A549 treated with AZD2906 at 1 μM for 4 hours (cell line): ENCODE measurements at places on chromosomes 4 and X. TPM values are rescaled to one million over a fixed set of nuclear protein-coding genes. Genes with fewer than 3 reads are reported as not detected.

Gene MYOZ2
- total RNA-seq, result not detected in 5 replicates

Gene TASL
- not detected in 5 replicates for total RNA-seq

Gene NDP
- total RNA-seq, result not detected in 5 replicates

Gene SRPX
- 8.4 to 10.7 TPM (median 9.9 TPM) in 5 replicates for total RNA-seq

Gene SYN1
- 0.22 to 0.46 TPM (median 0.29 TPM) in 5 replicates for total RNA-seq

Gene PI4K2B
- total RNA-seq, result 6.5 to 9.1 TPM (median 8.7 TPM) in 5 replicates

Gene TSPAN7
- total RNA-seq, result 2.0 to 3.0 TPM (median 2.7 TPM) in 5 replicates

Gene MBNL3
- total RNA-seq, result 0.07 to 0.15 TPM in 2 of 5 replicates, not detected in the others

Gene MAGEA2
- 0.05 to 0.14 TPM (median 0.13 TPM) in 3 of 5 replicates, not detected in the others for total RNA-seq

Gene DOCK11
- 6.2 to 8.7 TPM (median 7.3 TPM) in 5 replicates for total RNA-seq

Gene FAM241A
- 0.83 to 0.93 TPM (median 0.85 TPM) in 5 replicates for total RNA-seq

Gene LRAT
- 0.07 to 0.09 TPM in 2 of 5 replicates, not detected in the others for total RNA-seq

Gene FLNA
- total RNA-seq, result 1,465 to 1,719 TPM (median 1,545 TPM) in 5 replicates

Gene GCNA
- total RNA-seq, result 1.6 to 1.9 TPM (median 1.7 TPM) in 5 replicates

Gene CLGN
- total RNA-seq, result 4.5 to 6.3 TPM (median 5.0 TPM) in 5 replicates

Gene TLR10
- 0.02 TPM in 1 of 5 replicates, not detected in the others for total RNA-seq

Gene PDLIM3
- total RNA-seq, result 0.10 to 0.26 TPM (median 0.16 TPM) in 5 replicates

Gene TRPC3
- 0.06 to 0.09 TPM (median 0.08 TPM) in 5 replicates for total RNA-seq
